ENCODE measurements at places on chromosomes 7 and 10.

- DNase-seq = no peak
Observed at GRCh38 chr7:91082038-91082437, 182.2 kb upstream of the FZD1 start.

DNA sequence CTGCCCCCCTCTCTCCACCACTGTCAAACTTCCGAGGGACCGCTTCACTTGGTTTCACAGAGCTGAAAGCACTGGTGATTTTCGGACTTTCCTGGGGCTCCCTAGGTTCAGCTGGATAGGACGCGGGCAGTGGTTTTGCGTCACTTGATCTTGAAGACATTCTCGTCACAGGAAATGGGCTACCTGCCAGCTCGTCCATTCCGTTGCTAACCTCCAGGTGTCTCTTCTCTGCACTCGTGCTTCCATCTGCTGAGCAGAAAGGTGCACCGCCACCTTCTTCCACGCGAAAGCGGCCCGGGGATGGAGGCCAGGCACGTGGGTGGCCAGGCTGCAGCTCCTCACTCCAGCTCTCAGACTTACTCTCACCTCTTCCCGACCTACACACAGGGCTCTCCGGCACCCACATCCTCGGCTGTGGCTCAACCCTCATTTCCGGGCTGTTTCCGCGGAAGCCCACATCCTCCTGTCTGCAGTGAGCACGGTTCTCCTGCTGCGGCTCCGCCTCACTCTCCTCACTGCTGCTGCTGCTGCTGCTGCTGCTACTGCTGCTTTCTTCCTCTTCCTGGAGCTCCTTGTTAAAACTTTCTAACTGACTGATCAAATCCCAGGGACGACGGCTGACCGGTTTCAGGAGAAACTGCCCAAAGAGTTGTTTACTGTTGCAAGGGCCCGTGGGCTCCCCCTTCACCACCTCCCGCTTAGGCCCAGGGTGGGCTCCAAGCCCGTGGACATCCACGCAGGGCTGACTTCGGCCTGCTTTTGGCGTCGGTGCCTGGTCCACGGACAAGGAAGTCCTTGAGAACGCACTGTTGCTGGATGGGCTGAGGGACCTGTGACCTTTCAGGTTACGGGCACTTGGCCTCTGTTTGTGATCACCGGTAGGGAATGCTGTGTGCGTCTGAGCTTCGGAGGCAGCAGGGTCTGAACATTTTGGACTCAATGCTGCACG, 32.1 kb downstream of the JCAD start:
- DNase-seq = no peak

DNA sequence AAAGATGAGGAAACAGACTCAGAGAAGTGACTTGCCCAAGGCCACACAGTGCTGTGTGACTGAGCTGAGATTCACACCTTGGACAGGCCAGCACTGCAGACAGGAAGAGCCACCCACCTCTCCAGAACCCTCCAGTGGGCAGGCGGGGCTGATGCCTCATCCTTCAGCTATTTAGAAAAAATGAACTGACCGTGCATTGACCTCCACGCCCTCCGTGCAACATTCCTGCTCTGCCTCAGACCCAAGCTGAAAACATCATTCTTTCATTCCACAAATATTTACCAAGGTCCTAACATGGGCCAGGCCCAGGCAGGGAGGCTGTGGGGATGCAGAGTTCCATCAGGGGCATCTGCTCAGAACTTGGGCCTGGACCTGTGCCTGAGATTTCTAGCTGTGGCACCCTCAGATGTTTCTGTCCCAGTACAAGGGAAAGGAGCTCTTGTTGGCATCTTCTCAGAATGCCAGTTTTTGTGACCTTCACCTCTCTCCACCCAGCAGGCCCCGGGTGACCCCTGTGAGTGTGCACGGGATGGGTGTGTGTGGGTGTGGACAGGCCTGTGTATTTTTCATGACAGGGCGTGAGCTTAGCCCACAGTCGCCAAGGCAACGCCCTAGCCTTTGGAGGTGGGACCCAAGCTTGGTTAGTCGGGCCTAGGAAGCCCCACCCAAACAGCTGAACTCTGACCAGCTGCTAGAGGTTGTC, 6.5 kb downstream of the VSIR start:
- DNase-seq = no peak

- no peak for DNase-seq
Observed at GRCh38 chr10:33133557-33133956, 175.5 kb upstream of the ITGB1 start.

DNA sequence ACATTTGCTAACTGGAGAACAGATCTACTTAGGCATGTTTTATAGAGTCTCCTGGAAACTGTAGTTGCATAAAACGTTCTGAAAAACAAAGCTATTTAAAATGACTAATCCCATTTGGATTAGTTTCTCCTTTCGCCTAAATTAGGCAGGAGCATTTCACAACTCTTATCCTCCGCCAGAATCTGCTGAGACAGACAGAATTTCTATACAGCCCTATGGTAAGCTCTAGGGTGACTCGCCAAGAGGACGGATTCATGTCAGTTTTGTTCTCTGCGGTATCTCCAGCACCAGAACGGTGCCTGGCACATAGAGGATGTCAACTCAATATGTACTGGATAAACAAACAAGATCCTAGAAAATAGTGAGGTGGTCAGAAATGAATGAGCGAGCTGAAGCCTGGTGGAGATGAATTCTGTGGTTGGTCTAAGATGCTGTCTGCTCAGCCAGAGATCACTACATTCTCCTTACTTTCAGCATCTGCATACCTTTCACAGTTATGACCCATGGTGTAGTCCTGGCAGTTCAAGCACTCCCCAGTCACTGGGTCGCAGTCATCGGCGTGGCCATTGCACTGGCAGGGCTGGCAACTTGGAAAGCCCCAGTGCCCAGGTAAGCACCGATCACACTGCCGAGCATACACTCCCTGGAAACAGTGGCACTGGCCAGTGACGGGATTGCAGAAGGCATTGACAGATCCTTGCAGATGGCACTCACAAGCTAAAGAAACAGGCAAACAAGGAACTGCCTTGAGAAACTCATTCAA, 44.0 kb downstream of the LAMB1 start:
- DNase-seq = no peak

- DNase-seq = peak; percentile 90
Observed at GRCh38 chr7:27179503-27180430, 5.3 kb downstream of the HOXA11 start.

DNA sequence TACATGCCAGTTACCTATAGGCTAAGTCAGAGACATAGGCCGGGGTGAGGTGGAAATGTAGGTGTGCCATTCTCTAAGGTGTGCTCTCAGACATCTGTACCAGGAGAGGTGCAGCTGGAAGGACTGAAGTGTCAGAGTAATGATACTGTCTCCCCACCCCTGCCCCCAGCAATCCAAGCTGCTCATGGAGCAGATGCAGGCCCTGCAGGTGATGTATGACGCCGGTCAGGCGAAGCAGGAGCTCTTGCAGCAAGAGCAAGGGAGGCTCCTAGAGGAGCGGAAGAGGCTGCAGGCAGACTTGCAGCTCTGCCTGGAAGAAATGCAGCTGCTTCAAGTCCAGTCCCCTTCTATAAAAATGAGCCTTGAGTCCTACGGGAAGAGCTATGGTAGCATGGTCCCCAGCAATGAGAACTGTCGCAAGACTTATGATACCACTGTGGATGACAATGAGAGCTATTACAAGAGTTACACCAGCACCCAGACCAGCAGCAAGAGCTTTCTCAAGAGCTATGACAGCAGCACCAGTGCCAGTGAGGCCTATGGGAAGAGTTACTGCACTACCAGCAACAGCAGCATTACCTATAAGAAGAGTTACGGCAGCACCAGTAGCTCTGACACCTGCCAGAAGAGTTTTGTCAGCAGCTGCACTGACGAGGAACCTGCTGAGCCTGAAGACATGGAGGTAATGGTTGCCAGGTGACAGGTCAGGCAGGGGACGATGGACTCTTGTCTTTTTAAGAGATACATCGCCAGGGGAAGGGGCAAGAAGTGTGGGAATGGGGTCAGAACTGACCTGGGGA, 18.4 kb upstream of the FLNC start:
- DNase-seq = no peak

DNA sequence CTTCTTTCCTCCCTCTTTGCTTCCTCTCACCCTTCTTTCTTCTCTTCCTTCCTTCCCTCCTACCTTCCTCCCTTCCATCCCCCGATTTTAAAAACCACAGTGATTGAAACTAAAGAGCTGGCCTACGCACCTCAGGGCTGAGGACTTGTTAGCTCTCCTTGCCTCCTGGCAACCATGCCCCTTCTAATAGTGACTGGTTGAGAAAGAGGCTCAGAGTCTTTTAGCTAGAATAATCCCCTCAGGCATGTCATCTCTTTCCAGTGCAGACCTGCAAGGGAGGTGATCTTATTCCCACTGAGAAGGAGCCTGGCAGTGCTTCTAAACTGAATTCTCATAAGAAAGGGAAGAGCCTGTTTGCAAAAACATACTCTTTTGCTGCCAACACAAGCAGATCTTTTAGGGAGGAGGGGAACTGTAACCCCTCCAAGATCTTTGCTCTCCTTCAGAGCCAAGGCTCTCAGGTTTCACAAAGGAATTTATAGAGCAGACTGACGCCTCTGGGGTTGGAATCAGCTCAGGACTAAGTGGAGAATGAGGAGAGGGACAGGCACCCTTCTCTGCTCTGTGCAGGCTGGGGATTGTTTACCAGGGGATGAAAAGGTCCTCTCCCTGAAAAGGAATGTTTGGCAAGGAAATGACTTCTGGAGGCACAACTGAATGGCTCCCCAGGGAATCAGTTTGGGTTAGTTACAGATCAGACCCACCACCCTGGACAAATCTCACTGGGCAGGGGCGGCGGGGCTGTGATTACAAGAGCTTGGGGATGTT, 9.4 kb upstream of the ANKRD1 start:
- no peak for DNase-seq

DNA sequence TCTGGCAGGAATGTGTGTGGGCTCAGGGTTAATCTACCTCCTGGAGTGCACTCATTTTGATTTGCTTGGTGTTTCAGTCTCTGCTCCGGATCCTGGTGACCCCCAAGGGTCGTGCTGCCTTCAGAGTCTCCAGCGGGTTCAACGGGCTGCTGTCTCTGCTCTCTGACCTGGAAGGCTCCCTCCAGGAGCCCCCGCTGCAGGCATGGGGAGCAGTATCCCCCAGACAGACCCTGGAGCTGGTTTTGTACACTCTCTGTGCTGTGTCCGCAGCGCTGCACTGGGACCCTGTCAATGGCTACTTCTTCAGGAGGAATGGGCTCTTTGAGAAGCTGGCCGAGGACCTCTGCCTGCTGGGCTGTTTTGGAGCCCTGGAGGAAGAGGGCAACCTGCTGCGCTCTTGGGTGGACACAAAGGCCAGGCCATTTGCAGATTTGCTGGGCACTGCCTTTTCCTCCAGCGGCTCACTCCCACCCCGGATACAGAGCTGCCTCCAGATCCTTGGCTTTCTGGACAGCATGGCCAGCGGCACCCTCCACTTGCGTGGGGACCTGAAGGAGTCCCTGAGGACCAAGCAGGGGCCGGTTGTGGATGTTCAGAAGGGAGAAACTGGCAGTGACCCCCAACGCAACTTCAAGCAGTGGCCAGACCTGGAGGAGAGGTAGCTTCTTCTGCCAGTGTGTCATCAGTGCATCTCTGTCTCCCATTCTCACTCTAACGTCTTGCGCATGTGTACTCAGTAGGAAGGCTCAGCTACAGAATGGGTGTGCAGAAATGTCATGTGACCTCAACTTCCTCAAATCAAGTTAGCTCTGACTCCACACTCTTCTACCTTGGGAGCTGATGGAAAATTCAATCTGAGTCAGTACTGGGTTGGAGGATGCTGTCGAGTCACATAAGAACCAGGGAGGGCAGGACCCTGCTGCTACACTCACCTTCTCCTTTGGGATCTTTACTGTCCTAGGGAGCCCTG, 58.5 kb downstream of the WDFY4 start:
- no peak for DNase-seq

GRCh38 chr7:13050703-13051102, 363.3 kb downstream of the ARL4A start:
- no peak for DNase-seq

DNA sequence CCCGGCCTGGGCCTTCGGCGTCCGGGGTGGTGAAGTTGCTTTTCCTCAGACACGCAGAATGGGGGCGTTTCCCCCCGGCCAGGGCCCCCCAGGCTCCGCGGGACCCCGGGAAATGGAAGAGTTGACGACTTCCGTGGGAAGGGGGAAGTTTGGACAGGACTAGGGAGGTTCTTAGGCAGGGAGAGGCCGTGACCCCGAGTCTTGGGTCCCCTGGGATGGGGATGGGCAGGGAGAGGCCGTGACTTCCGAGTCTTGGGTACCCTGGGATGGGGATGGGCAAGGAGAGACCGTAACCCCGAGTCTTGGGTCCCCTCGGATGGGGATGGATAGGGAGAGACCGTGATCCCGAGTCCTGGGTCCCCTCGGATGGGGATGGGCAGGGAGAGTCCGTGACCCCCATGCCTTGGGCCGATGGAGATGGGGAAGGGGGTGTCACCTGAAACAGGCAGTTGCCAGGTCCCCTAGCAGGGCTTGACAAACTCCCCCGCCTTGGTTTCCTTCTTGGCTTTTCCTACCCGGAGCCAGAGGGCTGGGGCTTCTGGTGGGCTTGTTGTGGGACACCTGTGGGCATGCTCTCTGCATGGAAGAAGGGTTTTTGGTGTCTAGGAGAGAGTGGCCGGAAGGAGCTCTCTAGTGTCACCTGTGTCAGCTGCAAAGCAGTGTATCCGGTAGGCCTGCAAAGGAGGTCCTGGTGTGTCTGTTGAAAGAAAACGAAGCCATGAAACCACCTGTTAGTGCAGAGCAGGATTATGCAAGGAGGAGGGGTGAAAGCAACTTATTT, 1.1 kb downstream of the TRRAP start:
- DNase-seq = no peak

- DNase-seq = peak; percentile 92
Observed at GRCh38 chr7:56074371-56074791, 10.3 kb downstream of the SUMF2 start.

- no peak for DNase-seq
Observed at GRCh38 chr10:26474026-26474425, 35.9 kb downstream of the APBB1IP start.

DNA sequence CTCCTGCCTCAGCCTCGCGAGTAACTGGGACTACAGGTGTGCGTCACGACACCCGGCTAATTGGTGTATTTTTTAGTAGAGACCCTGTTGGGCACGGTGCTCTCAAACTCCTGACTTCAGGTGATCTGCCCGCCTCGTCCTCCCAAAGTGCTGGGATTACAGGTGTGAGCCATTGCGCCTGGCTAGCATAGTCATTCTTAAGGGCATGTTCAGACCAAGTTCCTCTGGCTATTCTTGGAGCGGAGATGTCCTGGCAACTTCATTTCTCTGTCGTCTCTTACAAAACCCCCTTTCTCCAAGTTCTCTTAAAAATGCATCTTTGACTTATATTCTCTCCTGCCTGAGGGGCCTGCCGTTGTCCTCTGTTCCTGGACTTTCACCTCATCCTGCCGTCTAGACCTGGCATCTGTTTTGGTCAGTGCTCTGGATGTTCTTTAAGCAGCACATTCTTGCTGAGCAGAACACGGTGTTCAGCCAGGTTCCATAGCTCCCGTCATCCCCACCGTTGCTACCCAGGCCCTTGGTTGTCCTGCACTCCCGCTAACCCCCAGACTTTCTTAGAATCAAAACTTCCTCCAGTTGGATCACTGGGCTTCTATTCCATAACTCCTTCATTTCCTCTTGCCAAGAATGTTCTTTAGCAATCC, 509.9 kb upstream of the GALNT17 start:
- DNase-seq = no peak

- no peak for DNase-seq
Observed at GRCh38 chr7:15403751-15404150, 158.1 kb downstream of the AGMO start.

GRCh38 chr7:408751-409311, 110.8 kb downstream of the PDGFA start:
- DNase-seq = no peak

- DNase-seq = no peak
Observed at GRCh38 chr7:39304178-39304577, 262.0 kb upstream of the YAE1 start.

GRCh38 chr10:121263431-121263783, 334.8 kb downstream of the FGFR2 start:
- DNase-seq = no peak
